Osteocyte (in vitro differentiated cells): ENCODE measurements at places on chromosomes 11 and 22.

DNA sequence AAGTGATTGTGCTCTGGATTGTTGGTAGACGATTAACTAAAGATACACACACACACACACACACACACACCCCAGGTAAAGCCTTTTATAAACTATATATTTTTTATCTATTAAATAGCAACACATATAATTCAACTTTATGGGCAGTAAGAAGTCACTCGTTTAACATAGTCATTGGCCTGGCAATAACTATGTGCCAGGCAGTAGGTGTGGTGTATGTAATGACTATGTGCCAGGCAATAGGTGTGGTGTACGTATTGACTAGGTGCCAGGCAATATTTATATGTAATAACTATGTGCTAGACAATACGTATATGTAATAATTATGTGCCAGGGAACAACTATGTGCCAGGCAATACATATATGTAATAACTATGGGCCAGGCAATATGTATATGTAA lies 40.0 kb upstream of the TENM4 start:
- DNase-seq: no peak

DNA sequence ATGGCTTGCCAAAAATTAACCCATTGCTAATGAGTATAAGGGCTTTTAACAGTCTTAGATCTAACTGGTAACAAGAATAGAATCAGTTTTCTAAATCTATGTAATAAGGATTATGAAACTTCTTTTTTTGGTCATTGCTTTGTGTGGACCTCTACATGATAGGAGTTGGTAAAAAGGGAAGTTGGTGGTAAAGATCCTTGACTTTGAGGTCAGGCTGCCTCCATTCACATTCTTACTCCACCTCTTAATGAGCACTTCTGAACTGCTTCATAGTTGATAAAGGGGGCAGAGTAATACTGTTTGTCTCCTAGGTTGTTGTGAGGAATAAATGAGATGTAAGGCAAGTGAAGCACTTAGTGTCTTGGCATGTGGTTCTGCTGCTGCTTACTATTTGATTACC lies 10.6 kb downstream of the EIF3M start:
- no peak for DNase-seq

GRCh38 chr22:46446799-46447198 lies 90.6 kb downstream of the CELSR1 start:
- no peak for DNase-seq

DNA sequence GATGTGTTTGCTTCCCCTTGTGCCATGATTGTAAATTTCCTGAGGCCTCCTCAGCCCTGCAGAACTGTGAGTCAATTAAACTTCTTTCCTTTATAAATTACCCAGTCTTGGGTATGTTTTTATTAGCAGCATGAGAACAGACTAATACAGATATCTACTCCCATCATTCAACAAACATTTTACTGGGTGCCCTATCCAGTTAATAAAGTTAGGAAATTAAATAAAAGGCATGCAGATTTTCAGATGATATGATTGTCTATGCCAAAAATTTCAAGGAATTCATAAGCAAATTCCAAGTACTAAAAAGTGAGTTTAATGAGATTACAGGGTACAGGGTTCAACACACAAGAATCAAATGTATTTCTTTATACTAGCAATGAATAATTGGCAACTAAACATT lies 33.5 kb upstream of the LIN7C start:
- no peak for DNase-seq

GRCh38 chr11:80196041-80196440 lies 755.2 kb upstream of the TENM4 start:
- no peak for DNase-seq

GRCh38 chr11:9753021-9753420 lies 89.1 kb downstream of the SWAP70 start:
- DNase-seq: no peak

GRCh38 chr11:32851251-32851650 lies 21.5 kb downstream of the PRRG4 start:
- DNase-seq: no peak

DNA sequence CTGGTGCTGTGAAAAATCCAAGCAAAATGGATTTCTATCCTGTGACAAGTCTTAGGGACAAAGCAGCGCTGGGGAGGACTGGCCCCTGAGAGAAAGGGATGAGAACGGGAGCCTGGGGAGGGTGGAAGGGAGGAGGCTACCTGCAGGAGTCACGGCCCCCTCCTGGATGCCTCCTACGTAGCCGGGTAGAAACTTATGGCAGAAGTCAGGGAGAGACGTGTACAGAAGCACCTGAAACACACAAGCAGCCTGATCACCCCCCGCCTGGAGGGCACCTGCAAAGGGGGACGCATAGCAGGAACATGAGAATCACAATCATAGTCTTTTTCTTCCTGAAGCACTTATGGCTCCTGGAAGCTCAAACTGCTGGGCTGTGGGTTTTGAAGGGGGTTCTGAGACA lies 6.1 kb downstream of the DHCR7 start:
- no peak for DNase-seq

GRCh38 chr11:65802841-65803240 lies 16.0 kb downstream of the OVOL1 start:
- DNase-seq: no peak

DNA sequence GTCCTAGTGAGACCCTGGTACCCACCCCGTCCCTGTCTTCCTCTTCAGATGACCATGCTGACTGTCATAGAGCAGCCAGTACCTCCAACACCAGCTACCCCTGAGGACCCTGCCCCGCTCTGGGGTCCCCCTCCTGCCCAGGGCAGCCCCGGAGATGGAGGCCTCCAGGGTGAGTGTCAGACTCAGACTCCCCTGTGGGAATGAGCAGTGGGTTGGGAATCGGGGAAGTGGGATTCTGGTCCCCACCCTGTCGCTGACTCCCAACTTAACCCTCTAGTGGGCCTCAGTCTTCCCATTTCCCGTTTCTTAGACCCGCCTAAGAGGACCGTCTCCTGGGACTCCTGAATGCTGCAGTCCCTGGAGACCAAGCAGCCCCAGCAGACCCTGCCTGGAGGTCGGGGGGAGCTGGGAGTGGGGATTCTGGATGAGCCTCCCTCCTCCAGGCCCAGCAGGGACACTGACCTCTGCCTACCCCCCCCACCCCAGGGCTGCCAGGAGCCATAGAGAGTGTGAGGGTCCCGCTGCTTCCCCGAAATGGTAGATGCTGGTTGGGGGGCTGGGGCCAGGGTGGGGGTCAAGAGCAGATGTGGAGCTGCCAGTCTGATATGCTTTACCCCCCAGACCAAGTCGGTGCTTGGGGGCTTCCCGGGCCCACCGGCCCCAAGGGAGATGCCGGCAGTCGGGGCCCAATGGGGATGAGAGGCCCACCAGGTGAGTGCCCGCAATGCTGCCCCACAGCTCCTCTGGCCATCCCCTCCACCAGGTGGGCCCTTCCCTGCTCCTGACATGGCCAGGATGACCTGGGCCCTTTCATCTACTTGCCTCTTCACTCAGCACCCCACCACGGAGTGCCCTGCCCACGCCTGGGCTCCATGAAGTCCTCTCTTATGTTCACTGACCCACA lies 25.5 kb downstream of the EMID1 start:
- no peak for DNase-seq

- DNase-seq: no peak
These were observed 35.8 kb upstream of the HSD17B12 start for GRCh38 chr11:43644621-43645299.

DNA sequence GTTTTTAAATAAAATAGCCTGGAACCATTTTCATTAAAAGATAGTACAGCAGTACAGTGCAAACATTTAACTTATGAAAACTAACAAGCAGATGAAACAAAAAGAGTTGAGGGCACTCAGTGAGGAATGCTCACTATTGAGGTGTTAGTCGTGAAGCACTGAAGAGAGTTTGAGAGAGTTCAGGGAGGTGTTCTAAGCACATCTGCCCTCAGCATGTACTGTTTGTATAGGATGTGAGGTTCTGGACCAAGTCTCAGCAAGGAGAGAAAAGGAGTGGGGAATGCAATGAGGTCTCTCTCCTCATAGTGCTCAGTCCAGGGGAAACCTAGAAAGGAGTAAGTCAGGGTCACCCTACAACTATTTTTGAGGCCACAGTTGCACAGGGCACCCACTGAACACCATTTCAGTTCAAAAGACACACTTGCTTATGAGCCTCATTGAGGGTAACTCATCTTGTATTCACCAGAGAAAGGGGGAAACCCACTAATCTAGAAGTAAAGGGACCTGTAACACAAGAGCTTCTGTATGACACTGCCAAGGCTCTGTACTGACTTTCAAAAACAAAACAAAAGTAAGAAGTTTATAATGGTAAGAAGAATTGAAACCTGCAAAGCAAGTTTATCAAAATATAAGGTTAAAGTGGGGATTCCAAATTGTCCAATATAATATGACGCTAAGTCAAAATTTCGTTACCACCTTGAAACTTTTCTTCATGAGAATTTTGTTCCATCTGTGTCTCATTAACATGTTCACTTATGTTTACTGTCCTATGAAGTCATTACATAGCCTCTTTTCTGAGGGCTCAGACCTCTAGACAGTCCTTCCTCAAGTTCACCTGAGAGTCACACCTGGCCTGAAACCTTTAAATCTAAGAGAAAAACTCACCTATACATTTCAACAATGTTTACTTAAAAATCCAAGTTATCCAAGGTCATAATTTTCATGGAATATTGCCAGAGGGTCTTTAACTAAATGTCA lies 275.3 kb downstream of the ETS1 start:
- no peak for DNase-seq

- no peak for DNase-seq
These were observed 34.9 kb upstream of the GRIA4 start for GRCh38 chr11:105574974-105575373.

- no peak for DNase-seq
These were observed 310.3 kb downstream of the NXPE2 start for GRCh38 chr11:114988644-114989043.

- DNase-seq: no peak
These were observed 245.7 kb upstream of the CTSC start for GRCh38 chr11:88583251-88583650.

DNA sequence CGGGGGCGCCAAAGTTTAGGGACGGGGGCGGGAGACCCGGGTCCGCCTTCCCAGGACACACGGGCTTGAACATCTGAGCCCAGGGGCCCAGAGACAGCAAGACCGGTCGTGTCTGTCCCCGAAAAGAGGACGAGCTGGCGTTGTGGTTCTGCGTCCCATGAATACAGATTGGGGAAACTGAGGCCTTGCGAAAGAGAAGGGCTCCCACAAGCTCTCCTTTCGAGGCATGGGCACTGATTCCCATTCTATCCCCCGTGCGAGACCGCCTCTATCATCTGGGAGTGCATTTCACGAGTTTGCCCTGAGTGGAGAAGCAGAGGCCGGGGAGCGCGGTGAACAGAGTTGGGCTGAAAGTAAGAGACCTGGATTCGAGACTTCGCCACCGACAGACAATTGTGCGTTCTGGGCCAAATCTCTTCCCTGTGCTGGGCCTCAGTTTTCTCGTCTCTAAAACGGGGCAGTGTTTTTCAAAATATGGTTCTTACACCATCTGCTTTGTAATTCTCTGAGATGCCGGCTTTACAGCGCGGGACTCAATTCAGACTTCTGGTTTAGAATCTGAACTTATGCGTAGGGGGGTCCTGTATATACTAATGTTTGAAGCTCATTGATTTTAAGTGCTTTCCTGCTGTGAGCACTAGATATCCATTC lies 471 bp downstream of the RNF185 start:
- DNase-seq: no peak

DNA sequence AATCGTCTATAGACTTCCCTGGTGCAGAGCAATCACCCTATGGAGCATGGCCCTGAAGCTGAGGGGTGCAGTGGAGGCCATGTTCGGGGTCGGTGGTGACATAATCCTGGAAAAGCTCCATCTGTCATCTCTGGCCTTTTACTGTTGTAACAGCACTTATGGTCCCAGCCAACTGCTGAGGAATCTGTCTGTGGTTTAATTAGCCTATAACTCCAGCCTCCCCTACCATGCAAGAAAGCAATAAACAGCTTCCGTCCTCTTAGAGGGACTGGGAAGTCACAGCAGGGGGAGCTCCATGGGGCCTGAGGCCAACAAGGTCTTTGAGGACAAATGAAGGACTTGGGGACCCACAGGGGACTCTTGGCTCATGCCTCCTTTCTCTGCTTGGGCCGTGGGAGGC lies 159.1 kb upstream of the NECTIN1 start:
- no peak for DNase-seq

DNA sequence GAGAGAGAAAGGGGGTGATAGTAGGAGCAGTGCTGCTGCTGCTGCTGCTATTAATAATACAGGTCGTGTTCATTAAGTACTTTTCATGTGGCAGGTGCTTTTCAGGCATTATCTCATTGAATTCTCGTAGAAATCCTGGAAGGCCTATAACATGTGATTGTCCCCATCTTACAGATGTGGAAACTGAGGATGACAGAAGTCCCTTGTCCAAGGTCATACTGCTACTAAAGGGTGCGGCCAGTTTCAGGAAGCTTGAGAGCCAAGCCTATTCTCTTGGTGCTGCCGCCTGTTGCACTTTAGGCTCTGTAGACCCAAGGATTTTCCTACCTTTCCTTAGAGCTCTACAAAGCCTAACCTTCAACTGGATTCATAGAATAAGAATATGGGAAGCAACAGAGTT lies 193.3 kb downstream of the DBX1 start:
- no peak for DNase-seq

DNA sequence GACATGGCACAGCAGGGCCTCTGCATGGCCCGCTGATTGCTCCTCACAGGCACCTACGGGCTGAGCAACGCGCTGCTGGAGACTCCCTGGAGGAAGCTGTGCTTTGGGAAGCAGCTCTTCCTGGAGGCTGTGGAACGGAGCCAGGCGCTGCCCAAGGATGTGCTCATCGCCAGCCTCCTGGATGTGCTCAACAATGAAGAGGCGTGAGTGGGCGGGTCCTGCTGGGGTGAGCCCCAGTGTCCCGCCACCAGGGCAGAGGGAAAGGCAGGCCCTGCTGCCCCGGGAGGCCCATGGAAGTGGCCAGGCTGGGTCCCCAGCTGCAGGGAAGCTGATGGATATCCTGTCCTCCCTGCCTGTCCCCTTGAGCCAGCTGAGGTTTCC lies 18.6 kb upstream of the DGCR8 start:
- DNase-seq: no peak

DNA sequence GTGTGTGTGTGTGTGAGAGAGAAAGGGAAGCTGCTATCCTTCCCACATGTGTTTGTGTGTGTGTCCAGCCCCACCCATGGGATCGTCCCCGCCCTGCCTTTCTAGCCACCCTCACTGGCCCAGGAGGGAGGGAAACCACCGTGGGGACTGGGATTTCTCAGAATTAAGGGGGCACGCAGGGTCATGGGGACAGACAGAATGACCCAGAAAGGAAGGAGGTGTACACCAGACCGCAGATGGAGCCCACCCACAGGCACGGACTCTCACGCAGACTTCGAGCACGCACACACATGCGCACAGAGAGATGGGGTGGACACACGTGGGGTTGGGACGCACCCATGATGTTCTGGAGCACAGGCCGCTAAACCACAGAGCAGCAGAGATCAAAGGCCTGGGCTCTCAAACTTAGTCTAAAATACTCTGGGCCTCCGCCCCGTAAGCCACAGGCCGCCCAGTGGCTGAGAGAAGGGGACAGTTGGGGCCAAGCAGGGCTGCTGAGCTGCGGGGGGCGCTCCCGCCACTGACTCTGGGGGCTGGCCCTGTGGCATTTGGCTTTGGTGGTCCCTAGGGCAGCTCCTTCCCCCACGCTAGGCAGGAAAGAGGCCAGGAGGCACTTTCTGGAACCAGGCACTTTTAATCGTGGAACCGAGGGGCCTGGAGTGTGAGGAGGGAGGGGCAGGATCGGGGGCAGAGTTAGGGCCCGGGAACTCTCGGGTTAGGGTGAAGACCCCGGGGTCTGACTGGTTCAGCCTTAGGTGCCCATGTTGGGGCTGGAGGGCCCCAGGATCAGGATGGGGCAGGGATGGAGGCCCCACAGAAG lies 1.5 kb downstream of the IFITM5 start:
- DNase-seq: no peak
